Fibroblast of skin of abdomen (primary cell): ENCODE measurements at places on chromosomes 11 and 22.

DNA sequence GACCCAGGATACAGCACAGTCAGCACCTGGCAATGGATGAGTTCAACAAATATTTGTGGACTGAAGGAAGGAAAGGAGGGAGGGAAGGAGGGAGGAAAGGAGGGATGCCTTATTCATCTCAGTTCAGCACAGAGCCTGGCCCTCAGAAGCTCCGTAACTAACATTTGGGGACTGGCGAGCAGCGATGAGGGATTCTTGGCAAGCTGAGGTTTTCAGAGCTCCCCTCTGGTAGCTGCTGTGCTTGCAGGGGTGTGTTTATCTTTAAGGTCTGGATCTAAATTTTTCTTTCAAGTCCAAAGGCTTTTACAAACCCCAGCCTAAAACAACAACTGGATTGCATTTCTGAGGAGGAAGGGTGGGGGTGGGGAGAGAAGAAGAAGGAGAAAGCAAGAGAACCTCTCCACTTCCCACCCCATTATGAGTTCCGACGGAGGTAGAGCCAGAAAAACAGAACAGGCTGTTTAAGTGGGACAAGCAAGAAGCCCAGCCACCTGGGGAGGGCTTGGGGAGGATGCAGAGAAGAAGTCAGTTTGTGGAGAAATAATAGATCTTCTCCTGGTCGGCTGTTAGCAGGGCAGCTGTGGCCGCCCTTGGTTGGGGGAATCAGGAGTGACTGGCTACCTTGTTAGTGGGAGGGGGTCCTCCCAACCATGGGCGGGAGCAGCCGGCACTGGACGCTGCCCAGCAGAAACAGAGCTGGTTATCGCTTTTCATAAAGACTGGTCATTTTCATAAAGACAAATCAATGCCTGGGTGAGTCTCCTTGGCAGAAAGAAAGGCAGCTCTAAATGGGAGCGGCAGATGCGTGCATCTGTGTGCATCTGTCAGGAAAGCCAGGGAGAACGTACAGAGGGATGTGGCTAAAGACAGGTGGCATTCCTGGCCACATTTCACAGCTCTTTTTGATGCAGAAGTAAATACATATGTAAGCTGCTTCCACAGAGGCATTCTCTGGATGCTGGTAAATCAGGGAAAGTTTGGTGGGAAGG, 78.0 kb downstream of the TSPAN18 start:
- DNase-seq = peak; percentile 72

- no peak for DNase-seq
Observed at GRCh38 chr11:134250675-134251074, 2.5 kb downstream of the THYN1 start.

DNA sequence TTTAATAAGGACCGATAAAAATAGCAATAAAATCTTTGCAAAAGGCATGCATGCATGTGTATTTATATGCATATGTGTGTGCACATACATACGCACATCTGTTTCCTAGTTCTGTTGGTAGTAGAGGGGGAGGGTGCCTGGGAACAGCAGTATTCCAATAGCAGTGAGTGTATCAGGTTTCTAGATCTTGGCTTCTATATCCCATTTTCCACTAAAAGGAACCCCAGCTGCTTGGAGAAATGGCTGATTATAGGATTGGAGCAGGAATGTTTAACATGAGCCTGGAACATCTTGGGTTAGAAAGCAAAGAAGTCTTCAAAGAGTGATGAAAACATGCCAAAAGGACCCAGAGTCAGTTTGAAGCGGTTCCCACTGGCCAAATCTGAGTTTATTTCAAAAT, 21.0 kb downstream of the TNRC6B start:
- DNase-seq = no peak

DNA sequence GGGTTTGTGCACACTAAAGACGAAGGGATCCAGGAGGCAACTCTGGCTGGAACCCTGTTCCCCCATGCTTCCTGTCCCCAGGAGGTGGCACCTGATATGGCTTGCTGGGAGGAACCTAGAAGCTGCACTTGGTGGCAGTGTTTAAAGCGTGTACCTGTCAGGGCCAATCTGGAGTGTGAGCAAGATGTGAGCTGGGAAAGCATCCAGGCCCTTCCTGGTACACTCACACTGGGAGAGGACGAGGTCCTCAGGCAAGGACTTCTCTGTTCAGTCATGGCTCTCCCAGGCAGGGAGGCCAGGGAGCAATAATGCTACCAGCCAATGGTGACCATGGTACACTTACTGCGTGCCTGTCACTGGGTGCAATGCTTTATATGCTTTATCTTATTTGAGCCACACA, 130.7 kb upstream of the NECTIN1 start:
- no peak for DNase-seq

- no peak for DNase-seq
Observed at GRCh38 chr11:16392616-16393015, 36.3 kb upstream of the SOX6 start.

DNA sequence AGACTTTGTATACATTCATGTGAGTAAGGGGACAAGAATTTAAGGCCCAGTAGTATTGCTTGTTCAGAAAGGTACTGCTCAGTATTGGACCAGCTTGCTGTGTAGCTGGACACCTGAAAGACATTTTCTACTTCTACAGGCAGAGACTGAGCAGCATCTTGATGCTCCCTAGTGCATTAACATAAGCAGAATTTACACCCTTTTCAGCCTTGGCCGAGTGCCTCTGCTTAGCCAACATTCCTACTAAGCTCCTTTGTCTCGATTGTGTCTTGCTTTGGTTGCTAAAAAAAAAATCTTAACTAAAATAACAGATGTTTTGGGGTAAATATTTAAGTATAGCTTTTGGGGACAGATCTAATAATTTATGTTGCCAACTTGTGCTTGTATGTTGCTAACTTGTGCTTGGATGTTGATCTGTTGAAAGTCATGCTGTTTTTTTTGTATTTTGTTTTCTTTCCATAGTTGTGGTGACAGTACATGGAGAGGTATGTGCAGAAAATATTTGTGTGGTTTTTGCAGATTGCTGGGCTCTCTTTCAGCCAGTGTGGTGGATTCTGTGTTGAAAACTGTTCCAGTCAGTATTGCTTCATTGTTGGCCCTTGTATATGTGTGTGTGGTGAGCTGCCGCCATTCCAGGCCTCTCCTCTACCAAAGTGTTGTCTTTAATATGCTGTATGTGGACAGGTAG, 3.7 kb downstream of the PTS start:
- peak; percentile 87 for DNase-seq

- no peak for DNase-seq
Observed at GRCh38 chr11:132977241-132977640, 555.1 kb downstream of the OPCML start.

DNA sequence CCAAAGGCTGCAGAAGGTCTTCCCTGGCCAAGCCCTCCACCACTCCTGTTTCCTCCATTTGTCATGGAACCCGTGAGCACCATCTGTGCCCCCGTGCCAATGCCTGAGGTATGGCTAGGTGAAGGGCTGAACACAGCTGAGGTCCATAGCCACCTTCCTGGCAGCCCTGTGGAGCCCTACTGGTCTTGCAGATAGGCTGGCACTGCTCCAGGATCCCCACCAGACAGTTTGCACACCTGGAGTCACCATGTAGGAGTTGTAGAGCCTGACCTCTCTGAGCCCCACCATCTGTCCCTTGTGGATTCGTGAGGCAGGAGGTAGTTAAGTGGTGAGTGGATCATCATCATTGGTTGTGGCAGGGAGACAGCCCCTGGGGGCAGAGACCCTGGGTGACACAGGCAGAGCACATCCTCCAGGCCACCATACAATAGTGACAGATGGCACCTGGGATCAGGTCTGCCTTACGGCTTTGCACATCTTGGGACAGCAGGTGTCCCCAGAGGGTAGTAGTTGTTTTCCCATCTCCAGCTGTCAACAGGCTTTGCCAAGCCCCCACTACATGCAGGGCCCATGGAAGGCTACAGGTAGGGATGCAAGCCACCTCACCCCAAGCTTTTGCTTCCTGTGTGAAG, 52.5 kb upstream of the SUSD2 start:
- no peak for DNase-seq

DNA sequence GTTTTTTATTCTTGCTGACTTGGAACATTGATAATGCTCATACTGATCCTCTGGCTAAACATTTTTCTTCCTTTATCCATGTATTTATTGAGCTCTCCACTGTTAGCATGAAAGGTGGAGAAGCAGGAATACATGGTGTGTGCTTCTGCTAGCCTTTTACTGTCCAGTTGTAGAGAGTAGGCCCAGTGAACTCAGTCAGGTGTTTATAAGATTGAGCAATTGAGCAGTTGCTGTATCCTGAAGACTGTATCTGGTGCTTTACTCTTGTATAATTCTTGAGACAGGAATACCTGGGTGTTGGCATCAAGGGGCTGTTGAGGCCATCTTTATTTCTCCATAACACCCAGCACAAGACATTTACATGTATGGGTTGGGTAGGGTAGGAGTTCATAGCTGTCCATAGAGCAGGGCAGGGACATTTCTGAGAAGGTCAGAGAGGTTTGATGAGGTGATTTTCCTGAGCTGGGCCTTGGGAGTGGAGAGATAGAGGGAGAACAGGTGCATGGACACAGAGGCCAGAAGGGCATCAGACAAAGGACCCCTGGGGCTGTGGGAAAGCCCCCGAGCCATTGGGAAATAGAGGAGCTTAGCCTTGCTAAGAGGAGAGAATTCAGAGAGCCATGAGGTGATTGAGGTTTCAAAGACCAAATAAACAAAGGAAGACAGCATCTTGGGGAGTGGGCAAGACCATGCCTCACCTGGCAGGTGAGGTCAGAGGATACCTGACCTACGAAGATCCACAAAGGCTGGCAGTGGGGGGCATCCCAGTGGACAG, 155.5 kb downstream of the TEAD1 start:
- DNase-seq = no peak

GRCh38 chr11:28657378-28658030, 549.3 kb downstream of the METTL15 start:
- DNase-seq = peak; percentile 34

- DNase-seq = peak; percentile 75
Observed at GRCh38 chr11:116312570-116313391, 460.0 kb downstream of the BUD13 start.

GRCh38 chr11:128696941-128697340, 3.1 kb downstream of the FLI1 start:
- DNase-seq = no peak

DNA sequence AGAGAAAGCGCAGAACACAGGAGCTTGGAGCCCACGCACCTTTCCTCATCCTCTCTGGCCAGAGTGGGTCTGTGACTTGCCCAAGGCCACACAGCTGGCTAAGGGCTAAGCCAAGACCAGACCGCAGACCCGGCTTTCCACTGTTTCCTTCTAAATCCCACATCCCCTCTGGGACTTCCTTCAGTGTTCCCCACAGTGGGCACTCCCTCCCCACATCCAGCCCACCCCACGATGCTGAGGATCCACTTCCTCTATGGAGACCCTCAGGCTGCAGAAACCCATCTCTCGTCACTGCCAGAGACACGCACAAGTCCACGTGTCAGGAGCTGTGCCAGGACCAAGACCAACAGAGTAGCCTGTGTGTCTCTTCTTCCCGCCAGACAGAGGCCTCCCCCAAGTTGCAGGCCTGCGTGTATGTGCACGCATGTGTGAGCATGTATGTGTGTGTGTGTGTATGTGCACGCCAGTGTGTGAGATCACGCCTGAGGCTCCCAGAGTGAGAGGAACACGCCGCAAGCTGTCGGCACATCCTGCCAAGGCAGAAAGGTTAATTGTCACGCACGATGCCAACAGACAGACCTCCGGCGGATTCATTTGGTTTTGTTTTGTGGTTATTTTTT, 21.6 kb downstream of the PDGFB start:
- no peak for DNase-seq

GRCh38 chr11:69238573-69239351, 55.2 kb upstream of the MYEOV start:
- DNase-seq = no peak

- no peak for DNase-seq
Observed at GRCh38 chr11:121154486-121155314, 53.7 kb downstream of the TECTA start.

- DNase-seq = no peak
Observed at GRCh38 chr11:73750228-73750627, 10.6 kb downstream of the RAB6A start.

DNA sequence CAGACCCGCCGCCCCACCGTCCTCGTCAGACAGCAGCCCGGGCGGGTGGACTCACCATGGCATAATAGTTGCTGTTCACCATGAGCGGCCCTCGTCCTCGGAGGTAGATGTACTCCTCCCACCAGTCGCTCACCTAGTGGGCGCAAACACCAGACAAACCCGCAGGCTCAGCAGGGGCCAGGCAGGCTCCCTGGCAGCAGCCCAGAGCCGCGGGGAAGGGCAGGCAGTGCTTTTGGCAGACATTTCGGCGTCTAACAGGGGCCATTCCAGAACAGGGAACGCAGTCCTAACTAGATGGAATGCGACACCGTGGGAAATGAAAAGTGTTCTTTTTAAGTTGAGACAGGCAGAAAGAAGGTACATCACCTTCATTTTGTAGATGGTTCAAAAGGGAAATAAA, 44.9 kb downstream of the CPT1A start:
- DNase-seq = no peak
